T follicular helper cell (primary cell): ENCODE measurements at places on chromosomes 11 and 22.
A peak's percentile ranks its signal among the peaks of the same experiment; 100 is the strongest.

DNA sequence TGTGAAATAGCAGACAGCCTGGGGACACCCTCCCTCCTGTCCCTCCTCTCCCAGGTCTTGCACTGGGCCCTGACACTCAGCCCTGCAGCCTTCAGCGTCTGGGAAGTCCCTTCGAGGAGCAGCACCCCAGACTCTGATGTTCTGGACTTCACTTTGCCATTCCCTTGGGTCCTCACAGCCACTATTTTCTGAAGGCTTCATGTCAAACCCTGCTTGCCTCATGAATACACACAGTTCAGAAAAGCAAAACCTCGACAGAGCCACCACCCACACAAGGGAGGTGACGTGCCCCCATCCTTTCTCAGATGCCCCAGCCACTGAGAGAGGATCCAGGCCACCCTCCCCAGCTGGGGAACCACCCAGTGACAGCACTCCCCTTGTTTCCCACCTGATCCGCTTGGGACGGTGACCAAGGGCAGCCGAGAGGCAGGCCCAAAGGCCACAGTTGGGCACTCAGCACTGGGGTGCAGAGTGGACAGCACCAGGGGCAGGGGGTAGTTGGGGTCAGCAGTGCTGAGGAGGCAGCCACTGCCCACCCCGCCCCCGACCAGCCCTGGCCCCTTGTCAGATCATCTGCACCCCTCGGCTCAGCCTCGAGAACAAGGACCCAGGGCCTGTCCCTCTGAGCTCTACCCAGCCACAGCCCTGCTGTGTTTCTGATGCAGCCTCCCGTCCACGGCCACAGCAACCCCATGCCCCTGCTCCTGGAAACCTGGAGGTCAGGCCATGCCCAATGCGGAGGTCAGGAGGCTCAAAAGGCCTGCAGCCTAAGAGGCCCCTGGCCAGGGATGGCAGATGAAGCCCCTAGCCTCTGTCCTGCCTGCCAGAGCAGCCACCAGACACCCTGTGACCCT is 3.1 kb upstream of the TNNT3 start:
- no peak for DNase-seq

GRCh38 chr11:61041755-61042518 is 60.4 kb upstream of the CD5 start:
- peak; percentile 86 for DNase-seq

DNA sequence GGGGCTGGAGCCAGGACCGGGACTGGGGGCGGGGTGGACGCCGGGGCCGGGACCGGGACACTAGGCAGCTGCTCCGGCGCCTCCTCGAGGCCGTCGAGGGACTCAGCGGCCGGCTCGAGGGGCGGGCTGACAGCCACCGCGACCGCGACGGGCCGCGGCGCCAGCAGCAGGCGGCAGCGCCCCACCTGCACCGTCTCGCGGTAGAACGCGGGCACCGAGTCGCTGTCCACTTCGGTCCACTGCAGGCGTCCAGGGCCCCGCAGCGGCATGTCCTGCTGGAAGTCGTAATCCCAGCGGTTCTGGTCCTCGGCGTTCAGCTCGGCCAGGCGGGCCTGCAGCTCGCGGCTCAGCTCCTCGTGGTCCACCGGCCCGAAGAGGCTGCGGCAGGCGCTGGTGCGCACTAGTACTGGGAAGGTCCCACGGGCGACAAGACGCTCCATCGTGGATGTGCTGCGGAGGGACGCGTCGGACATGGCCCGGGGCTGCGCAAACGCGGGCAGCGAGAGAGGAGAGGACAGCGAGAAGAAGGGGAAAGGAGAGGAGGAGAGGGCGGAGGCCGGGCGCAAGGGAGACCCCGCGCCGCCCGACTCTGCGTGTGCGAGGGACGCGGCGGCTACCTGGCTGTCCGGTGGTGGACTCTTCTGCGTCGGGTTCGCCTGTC is 428 bp downstream of the CDKN1C start:
- no peak for DNase-seq

GRCh38 chr11:113273720-113274119 is 40.7 kb upstream of the TTC12 start:
- no peak for DNase-seq

DNA sequence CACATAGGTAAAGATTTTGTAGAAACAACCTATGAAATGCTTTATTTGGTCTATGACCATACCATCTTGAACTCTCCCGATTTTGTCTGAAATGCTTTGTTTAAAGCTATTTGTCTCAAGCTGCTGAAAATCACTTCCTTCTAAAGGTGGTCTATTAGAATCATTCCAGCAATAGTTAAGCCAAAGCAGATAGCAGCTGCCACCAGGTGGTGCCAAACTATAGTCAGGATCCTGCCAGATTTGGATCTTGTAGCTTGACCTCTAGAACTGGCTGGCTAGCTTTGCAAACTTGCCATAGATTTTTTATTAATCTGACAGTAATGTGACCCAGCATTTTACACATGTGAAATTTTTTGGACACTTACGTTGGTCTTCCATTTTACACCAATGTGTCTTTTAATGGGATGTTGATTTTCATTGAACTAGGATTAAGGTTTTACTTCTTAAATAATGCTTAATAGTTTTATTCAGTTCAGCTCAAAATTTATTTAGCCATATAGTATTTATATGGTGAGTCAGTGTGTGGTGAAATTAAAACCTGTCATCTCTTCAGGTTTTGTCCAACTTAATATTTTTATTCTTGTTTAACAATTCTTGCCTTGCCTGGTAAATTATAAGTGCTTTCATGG is 19.7 kb downstream of the CTR9 start:
- no peak for DNase-seq

- DNase-seq, result no peak
These were observed 409.5 kb upstream of the SYN3 start for GRCh38 chr22:33467620-33468095.
